ENCODE measurements at places on chromosomes 5 and 9.

DNA sequence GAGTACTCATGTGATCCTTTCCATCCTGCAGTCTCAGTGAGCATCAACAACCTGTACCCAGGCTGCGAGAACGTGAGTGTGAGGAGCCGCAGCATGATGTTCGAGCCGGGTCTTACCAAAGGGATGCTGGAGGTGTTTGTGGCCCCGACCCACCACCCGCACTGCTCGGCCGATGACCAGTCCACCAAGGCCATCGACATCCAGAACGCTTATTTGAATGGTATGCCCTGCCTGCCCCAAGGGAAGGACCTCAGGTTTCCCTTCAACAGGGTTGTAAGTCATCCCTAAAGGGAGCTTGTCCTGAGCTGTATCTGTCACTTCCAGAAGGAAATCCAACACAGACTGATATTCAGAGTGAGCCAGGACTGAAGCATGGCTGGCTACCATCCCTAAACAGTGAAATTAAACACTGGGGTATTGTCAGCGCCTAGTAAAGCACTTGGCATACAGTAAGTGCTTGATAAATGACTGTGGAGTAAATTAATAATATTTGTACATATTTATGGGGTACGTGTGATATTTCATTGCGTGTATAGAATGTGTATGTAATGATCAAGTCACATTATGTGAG is 39.3 kb upstream of the CTSL start:
- no peak for DNase-seq

DNA sequence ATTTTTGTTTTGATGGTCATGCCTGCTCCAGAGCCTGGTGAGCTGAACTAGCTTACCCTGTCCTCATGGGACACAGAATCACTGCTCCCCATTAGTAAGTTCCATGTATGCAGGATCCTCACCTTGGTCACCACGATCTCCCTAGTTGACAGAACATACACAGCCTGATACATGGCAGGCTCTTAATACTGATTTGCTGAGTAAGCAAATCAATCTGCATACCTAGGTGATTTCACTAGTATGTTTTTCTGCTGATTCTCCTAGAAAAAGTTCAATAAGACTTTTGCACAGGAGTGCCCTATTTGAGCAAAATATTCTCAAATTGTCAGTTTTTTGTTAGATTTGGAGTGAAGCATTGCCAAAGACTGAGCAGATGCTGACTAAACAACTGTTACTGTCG is 113.7 kb downstream of the ACER2 start:
- DNase-seq = no peak

GRCh38 chr9:37693260-37693659 is 42.5 kb downstream of the FRMPD1 start:
- no peak for DNase-seq

DNA sequence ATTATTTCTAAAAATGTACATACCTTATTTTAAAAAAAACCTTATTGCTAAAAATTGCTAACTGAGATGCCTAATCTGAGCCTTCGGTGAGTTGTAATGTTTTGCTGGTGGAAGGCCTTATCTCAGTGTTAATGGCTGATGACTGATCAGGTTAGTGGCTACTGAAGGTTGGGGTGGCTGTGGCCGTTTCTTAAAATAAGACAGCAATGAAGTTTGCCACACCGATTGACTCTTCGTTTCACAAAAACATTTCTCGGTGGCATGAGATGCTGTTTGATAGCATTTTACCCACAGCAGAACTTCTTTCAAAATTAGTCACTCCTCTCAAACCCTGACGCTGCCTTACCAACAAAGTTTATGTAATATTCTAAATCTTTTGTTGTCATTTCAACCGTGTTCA is 14.7 kb downstream of the CENPK start:
- DNase-seq = no peak

GRCh38 chr9:135246248-135247205 is 159.1 kb downstream of the OLFM1 start:
- DNase-seq = no peak

GRCh38 chr9:129306318-129306973 is 128.4 kb upstream of the IER5L start:
- DNase-seq = no peak

- DNase-seq = no peak
Observed at GRCh38 chr9:36903541-36904435, 130.3 kb downstream of the PAX5 start.

DNA sequence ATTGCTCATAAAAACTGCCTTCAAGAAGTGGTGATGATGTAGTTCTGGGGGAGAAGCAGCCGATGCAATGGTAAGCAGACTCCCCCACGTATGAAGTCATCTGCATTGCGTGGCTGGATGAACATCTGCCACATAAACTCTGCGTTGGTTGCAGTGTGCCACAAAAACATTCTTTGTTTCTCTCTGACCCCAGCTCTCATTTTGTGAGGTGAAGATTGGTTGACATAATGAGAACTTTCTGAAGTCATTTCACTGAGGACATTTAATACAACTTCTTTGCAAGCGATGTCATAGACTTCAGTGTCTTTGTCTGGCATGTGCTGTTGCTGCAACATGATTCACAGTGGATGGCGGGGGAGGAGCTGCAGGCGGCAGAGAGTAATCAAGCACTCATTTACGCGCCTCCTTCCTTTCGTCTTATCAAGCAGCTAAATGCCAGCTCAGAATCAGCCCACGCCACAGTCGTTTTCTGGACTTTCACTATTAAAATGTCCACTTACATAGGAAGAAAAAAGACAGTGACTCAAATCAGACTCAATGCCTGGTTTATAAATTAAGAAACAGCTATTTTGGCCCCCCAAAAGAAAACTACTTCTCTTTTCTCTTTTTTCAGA is 91.5 kb upstream of the NFIL3 start:
- no peak for DNase-seq

DNA sequence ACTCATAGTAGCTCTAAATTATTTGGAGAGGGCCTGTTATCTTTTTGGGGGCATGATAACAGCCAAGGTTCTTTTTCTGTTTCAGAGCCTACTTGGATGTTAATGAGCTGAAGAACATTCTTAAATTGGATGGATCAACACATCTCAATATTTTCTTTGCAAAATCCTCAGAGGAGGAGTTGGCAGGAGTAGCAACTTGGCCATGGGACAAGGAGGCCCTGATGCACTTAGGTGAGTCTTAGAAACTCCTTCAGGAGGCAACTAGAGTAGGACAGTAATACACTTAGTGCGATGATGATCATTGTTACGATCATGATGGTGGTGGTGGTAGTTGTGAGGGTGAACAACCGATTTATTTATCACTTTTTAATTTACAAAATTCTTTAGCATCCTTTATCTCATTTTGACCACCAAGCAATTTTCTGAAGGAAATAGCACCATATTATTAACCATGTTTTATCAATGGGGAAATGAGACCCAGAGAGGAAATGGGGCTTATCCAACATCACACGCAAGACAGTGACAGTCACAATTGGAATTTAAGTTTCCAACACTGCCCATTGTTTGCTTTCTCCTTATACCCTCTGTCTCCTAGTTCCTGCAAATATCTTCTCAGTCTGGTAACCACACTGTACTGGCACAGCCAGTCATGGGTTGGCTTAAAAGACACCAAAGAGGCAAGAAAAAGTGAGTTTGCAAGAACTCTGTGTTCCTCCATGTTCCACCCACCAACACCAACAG is 54.0 kb downstream of the PAPPA start:
- DNase-seq = no peak
